CD4-positive, alpha-beta T cell treated with Interleukin-12 subunit alpha and Interleukin-12 subunit beta, for 1 hour (primary cell): ENCODE measurements at places on chromosomes 3 and 15.

DNA sequence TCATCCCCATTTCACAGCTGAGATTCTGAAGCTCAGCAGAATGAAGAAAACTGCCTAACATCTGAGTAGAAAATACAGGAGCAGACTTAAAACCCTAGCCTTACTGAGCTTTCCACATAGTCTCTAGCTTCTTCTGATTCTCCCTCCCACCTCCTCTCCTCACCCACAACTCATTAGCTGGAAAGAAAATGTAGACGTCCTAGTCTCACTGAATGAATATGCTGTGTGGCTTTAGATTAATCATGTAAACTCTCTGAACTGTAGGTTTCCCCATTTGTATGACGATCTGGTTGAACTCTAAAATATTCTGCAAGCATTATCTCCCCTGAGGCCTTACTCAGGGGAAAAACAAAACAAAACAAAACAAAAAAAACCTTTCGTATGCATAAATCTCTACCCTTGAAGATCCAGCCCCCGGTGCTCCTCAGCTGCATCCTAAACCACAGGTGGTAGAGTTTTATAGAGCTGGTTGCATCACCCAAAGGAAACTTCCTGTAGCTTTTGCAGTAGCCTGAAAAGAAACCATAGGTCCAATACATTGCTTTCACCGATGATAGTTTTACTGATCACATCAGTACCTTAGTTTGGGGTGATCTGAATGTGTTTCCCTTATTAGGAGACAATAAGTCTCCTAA, 40.6 kb downstream of the FOXB1 start:
- no peak for DNase-seq

DNA sequence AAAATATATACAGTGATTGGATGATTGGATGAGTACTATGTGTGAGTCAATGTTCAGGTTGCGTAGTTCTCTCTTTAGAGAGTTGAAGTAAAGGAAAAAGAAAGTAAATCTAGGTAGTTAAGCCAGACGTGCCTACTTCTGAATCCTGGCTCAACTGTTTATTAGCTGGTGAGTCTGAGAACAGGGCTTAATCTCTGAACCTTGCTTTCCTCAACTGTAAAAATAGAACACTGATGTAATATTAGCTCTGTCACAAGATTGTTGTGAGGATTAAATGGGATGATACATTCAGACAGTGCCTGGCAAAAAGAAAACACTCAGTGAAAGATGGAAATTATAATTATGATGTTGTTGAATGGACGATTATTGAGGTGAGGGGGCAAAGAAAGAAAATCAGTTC, 413.4 kb downstream of the MAGI1 start:
- no peak for DNase-seq

- DNase-seq: no peak
These were observed 555.4 kb downstream of the AGBL1 start for GRCh38 chr15:86634992-86635638.

- DNase-seq: peak; percentile 74
These were observed 2.5 kb downstream of the ANP32A start for GRCh38 chr15:68818066-68818768.

- DNase-seq: no peak
These were observed 740.9 kb upstream of the LMCD1 start for GRCh38 chr3:7760718-7761117.

DNA sequence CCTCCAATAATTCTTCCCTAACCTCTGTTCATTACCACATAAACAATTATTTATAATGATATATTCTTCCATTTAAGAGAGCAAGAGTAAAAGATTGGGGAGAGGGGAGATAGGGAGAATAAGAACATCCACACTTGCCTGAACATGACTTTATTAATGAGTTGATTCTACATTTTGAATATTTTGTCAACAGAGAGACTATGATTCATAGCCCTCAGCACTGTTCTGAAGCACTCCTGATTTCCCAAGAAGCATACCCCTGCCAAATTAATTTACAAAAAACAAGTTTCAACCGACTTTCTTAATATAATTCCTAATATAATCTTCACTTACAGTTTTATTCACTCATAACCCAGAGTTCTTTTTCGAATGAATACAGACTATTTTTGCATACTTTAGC, 828.8 kb downstream of the ROBO2 start:
- DNase-seq: no peak

- DNase-seq: no peak
These were observed 82.7 kb upstream of the CHD2 start for GRCh38 chr15:92817339-92817886.

DNA sequence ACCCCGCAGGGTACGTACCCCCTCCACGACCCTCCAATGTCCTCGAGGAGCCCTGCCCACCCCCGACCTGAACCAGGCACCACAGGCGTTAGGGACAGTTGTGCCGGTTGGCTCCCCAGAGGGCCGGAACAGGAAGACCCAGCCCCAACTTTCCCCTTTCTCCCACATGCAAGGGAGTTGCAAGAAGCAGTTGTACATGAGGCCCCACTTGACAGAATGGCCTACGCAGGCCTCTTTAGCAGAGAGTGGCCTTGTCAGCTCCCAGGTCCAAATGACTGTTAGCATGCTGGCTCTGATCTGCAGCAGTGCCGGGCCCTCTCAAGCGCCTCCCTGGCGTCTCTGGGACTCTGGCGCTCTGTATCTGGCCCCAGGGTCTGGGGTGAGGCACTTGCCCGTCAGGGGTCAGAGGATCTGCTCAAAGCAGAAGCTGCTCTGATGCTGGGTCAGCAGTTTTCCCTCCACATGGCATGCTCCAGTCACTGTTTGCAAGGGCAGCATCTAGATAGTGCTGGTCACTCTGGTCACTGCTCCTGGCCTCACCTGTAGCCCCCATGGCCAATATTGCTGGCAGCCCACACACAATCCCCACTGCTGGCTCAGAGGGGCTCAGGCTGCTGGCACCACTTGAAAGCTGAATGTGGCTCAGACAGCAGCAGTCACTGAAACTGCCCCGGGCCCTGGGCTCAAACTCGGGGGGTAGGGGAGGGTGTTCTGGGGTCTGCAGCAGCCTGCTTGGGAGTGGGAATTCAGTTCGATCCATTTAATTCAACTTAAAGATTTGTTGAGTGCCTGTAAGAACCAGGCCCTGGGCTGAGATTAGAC, 254.5 kb downstream of the FAM43A start:
- no peak for DNase-seq

GRCh38 chr3:7646851-7647250, 785.9 kb downstream of the GRM7 start:
- DNase-seq: no peak

GRCh38 chr3:62818347-62818746, 56.9 kb downstream of the CADPS start:
- no peak for DNase-seq

DNA sequence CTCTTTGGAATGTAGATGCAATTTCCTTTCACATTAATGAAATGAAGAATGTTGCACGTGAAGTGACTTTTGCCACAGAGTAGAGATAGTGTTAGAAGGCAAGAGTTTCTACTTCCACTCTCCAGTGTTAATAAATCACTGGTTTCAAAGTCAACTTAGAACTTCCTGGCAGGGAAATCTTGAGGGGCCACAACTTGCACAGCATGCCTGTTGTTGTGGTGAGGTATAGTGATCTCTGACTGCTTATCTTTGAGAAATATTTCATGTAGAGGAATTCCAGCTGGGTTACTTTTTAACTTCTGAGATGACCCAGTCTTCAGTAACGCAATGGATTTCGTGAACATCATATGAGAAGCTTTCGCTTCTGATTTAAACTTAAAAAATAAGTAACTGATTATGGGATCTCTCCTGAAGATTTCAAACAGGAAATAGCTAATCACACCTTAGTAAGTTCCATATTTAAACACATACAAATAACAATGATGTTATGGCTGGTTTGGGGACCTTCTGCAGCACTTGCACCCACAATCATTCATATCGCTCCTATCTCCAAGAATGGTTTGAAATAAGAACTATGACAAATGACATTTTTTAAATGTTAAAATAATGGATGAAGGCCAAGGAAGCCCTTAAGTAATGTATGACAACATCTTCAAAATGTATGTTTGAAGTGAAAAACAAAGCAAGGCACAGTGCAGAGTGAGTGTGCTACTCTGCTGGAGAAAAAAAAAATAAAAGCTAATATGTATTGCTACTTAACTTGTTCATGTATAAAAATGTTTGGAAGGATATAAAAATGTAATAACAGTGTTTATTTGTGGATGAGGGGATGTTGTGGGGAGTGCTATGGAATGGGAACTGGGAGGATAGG, 726.5 kb upstream of the NECTIN3 start:
- no peak for DNase-seq

DNA sequence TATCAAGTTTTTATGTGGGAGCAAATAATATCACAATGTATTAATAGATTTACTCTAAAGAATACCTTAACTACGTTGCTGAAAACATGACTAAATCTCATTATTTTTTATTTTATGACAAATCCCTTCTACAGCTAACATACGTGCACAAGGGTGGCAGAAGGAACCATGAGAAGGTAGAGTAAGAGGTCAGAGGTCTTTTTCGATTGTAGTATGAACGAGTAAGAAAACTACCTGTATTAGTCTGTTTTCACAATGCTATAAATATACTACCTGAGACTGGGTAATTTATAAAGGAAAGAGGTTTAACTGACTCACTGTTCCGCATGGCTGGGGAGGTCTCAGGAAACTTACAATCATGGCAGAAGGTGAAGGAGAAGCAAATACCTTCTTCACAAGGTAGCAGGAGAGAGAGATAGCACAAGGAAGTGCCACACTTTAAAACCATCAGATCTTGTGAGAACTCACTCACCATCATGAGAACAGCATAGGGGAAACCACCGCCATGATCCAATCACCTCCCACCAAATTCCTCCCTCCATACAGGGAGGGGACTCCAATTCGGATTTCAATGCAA, 95.3 kb downstream of the SUCLG2 start:
- DNase-seq: no peak

- no peak for DNase-seq
These were observed 1.4 kb upstream of the DIS3L start for GRCh38 chr15:66291816-66292570.

- no peak for DNase-seq
These were observed 3.6 kb upstream of the C3orf85 start for GRCh38 chr3:109132801-109133473.

- no peak for DNase-seq
These were observed 15.2 kb upstream of the ICE2 start for GRCh38 chr15:60494108-60494507.

DNA sequence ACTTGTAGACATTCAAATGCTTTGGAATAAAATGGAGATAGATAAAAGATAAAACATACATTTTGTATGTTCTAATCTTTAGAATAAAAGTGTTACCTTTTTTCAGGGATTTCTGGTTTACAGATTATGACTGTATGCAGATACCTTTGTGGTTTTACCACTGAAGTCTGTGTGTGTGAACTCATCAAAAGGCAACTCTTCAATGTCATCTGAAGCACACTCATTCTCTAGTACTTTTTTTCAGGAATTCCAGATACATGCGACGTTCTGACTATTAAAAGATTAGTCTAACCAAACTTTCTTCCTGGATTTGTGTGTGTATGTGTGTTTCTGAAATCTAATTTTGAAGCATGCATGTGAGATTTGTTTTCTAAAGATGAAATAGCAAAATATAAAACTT, 188.6 kb downstream of the NLGN1 start:
- no peak for DNase-seq

- no peak for DNase-seq
These were observed 254.4 kb upstream of the TLE3 start for GRCh38 chr15:70351941-70352774.

DNA sequence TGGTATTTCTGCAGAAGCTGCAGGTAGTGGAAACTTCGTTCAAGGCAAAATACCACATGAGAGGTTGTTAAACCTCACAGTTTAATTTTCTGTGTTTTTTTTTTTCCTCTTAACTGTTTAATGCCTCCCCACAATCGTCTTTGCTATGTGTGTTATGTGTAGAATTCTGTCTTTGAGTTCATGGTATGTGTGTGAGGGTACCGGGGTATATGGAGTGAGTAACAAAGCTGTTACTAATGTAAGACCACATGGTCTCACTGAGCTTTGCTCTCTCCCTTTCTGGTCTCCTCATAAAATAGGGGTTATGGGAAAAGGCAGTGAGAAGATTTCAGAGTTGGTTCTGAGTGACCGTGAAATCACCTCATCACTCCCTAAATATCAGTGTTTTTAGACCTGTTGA, 143.6 kb downstream of the USP13 start:
- DNase-seq: no peak

DNA sequence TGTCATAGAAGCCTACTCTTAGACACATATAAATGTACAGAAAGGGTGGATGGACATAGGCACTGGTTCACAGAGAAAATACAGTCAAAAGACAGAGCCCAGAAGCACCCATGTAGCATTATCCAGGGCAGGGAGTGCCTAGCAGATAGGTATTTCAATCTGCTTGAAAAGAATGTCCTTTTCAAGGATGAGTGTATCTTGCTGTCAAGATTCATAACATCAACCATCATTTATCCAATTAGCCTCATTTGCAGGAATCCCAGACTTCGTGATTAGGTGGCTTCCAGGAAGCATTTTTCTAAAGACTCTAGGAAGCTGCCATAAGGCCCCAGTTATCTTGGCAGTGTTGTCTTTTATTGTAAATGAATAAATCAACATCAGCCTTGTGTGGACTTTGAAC, 55.6 kb downstream of the SCN11A start:
- no peak for DNase-seq

DNA sequence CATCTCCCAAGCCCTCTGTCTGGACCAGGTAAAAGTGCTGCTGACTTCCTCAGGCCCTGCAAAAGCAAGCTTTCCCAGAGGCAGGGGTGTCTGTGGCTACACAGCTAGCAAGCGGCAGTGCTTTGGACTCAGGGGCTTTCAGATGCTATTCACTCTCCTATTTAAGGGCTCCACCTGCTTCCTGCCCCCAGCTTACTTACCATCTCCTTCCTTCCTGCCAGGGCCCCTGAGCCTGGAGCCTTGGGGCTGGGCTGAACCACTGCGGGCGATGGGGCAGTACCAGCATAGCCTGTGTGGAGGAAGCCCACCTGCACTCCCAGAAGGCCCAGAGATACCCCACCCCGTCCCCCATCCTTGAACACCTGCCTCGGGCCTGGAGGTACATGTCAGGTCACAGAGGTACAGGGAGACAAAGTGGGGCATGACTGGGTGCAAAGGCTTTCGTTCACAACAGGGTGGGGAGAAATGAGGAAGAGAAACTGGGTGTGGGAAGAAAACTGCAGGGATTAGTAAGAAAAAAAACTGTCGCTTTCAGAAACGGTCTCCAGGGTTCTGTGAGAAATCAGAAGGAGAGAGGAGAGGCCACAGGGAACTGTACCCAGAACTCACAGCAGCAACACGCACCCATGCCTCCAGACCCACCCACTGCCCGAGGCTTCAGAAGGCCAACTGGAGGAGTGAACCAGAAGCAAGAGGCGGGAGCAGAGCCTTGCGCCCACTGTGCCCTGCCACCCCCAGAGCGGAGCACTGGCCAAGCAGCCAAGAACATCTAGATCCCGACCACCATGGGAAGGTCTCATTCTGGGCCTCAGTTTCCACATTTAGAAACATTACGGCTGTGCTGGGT, 49.5 kb downstream of the CCDC12 start:
- peak; percentile 31 for DNase-seq
